ENCODE measurements at places on chromosomes 6 and 20.

GRCh38 chr6:44676826-44677433 lies 289.4 kb downstream of the CDC5L start:
- DNase-seq: no peak

DNA sequence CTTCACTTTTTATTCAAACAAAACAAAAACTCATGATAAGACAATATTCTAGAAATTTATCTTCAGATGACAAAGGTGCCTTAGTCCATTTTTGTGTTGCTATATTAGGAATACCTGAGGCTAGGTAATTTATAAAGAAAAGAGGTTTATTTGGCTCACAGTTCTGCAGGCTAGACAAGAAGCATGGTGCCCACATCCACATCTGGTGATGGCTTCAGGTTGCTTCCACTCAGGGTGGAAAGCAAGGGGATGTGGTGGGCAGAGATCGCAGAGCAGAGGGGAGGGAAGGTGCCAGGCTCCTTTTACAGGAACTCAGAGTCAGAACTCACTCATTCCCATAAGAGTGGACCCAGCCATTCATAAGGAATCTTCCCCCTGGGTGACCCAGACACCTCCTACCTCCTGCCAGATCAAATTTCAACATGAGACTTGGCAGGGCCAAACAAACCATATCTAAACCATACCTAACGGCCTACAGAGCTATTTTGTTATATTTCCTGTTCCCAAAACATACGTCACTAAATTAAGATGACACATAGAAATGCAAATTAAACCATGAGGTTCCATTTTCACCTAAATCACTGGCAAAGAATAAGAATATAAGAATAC lies 26.4 kb downstream of the ABHD12 start:
- no peak for DNase-seq

DNA sequence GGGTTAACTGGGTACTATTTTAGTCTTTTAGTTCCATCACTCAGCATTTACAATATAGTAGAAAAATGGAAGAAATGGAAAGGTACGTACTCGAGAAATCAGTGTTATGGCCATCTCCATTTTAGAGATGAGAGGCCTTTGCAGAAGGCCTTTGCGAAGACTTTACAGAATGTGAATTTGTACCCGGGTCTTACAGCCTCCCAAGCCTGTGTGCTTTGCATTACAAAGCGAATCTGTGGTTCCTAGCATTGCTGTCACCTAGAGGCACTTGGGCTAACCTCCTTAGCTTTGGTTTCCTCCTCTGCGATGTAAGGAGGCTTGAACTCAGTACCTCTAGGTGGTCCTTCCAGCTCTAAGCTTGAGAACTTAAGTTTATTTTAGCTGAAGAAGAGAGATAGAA lies 10.9 kb downstream of the VAPB start:
- no peak for DNase-seq

GRCh38 chr20:10113746-10114145 lies 79.0 kb downstream of the ANKEF1 start:
- DNase-seq: no peak

DNA sequence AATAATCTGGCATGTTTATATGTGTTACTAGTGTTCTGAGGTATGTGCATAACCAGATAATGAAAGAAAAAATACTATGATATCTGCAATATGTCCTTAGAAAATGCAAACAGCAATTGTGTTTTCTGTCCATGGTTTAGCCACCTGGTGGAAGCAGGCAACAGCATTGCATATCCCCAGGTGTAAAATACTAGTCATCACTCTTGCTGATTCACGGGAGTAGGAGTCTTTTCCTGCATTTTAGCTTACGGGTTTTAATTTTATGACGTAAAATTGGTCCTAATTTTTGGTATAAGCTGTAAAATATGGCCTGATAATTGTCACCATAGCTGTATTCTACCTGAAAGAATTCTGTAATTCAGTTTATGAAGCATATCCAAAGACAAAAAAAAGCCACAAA lies 2.5 kb downstream of the RNF182 start:
- DNase-seq: no peak

- no peak for DNase-seq
Measured at GRCh38 chr6:1322696-1323219, 10.9 kb downstream of the FOXQ1 start.

- no peak for DNase-seq
Measured at GRCh38 chr6:41584668-41585205, 38.6 kb downstream of the FOXP4 start.

- DNase-seq: no peak
Measured at GRCh38 chr6:7106215-7106751, 1.5 kb upstream of the RREB1 start.

DNA sequence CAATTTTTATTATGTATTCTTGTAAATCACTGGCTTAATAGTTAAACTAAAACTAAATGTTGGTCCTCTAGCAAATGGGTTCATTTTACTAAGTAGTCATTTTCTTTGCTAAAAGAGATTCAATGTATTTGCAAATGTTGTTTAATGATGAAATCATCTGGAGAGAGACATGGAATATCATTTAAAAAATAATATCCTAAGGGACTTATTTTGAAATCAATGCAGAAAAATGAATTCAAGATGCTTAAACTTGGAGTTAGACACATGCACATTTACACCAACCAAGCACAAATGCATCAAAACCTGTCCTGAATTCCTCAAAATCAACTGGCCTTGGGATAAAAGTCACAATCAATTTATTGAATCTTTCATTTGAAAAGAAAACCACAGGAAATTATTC lies 165.0 kb upstream of the RNF217 start:
- DNase-seq: no peak

GRCh38 chr6:82040405-82041221 lies 206.9 kb downstream of the IBTK start:
- no peak for DNase-seq

GRCh38 chr20:16363506-16364319 lies 209.5 kb downstream of the KIF16B start:
- no peak for DNase-seq

- no peak for DNase-seq
Measured at GRCh38 chr6:16730738-16731477, 30.4 kb downstream of the ATXN1 start.

DNA sequence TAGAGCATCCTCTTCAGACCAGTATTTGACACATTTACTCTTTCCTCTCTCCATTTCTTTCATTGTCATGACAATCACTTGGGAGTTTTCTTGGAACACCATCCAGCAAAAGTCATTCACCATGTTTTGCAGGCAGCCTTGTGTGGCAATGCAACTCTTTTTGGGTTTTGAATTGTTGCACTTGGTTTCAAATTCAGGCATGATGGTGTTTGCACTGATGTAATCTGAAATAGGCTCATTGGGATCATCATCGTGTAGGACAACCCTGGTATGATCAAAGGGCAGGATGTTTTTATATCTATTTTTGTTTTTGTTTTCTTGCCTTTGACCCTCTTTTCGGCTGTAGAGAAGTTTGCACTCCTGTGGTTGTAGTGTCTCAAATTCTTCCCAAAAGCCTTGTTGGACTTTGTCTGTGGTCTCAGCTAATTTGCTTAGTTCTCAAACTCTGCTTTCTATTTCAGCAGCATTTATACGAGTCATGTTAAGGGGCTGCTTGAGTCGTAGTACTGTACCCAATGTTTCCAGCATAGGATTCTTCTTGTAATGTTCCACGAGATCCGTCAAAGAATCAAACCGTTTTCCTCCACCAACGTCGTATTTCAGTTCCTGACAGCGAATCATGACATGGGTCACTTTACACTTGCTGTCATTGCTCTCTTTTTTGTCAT lies 160.8 kb upstream of the TNFAIP3 start:
- no peak for DNase-seq

GRCh38 chr6:13698715-13699114 lies 12.9 kb downstream of the RANBP9 start:
- DNase-seq: no peak

DNA sequence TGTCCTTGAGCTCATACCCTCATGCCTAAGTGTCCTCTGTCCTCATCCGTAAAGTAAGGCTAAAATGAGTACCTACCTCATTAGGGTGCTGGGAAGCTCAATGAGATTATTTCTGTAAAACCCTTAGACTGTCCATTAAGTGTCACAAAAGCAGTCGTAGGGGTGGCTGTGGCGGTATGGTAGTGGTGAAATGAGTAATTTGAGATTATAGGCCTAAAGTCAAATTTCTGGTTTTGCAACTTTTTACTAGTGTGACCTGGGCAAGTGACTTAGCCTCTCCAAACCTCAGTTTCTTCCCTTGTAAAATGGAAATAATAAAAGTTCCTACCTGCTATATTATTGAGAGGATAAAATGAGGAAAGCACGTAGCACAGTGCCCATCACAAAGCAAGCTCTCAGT lies 148.2 kb upstream of the AKAP12 start:
- no peak for DNase-seq

GRCh38 chr20:42430598-42430997 lies 759.1 kb downstream of the PTPRT start:
- no peak for DNase-seq

GRCh38 chr20:56706867-56707360 lies 77.8 kb downstream of the TFAP2C start:
- no peak for DNase-seq

- DNase-seq: no peak
Measured at GRCh38 chr6:53095716-53096115, 30.5 kb downstream of the FBXO9 start.

DNA sequence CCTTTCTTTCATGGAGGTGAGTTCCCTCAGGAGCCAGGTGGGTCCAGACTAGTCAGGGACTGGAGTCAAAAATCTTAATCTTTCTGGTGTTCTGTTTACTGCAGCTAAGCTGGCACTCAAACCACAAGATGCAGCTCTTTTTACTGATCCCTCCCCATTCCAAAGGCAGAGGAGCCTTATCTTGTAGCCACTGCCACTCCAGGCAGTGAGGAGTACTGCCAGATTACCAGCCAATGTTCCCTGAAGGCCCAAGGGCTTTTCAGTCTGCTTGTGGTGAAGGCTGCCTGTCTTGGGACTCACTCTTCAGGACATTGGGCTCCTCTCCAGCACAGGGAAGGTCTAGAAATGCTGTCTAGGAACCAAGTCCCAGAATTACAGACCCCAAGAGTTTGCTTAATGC lies 490.4 kb upstream of the ADGRB3 start:
- DNase-seq: no peak

DNA sequence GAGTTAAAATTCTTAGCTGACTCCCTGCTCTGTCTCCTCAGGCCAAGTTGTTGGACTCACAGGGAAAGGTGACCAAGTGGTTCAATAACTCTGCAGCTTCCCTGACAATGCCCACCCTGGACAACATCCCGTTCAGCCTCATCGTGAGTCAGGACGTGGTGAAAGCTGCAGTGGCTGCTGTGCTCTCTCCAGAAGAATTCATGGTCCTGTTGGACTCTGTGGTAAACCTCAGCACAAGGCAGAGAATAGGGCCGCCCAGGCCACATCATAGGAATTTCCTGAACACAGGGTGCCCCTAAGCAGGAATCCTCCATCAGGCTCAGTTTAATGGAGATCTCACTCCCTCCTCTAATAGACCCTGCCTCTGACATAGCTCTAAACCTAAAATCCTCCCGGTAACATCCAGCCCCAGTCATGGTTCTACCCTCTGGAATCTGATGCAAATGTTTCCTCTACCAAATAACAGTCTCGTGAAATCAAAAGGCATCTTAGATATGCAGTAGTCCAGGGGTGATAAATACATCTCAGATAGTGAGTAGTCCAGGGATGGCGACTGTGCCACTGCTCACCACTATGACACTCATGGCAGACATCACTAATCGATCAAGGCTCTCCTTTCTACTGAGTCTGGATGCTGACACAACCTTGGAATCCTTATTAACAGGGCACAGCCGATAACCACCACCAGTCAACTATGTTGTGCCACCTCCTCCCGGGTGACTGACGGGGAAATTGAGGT lies 18.3 kb downstream of the BPIFB1 start:
- no peak for DNase-seq

GRCh38 chr6:37971711-37972390 lies 152.3 kb downstream of the ZFAND3 start:
- DNase-seq: no peak

GRCh38 chr6:108263371-108263770 lies 2.5 kb upstream of the SNX3 start:
- no peak for DNase-seq

GRCh38 chr6:68758559-68758958 lies 123.5 kb downstream of the ADGRB3 start:
- DNase-seq: no peak

DNA sequence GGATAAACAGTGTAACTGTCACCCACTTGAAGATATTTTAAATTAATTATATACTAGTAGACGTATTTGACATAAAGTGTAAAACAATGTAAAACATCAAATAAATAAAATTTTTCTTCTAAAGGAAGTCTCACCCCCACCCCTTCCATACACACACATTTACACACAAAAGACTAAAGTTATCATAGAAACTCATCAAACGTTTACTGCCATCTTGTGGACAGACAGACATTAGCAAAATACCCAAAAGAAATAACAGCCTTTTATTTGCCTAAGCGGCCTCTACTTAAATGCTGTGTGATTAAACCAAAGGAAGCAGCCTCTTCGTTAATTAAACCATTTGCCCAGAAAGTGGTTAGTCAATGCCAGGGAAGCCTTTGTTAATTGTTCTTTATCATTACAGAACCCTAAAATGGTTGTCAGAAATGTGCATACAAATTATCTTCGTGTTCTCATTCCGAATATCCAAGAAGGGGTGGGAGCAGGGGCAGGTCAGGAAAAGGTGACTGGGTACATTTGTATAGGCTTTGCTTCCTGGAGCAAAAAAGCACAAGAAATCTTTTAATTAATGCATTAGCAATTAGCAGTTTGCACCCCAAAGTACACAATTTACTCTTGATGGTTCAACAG lies 176.2 kb upstream of the SASH1 start:
- no peak for DNase-seq

DNA sequence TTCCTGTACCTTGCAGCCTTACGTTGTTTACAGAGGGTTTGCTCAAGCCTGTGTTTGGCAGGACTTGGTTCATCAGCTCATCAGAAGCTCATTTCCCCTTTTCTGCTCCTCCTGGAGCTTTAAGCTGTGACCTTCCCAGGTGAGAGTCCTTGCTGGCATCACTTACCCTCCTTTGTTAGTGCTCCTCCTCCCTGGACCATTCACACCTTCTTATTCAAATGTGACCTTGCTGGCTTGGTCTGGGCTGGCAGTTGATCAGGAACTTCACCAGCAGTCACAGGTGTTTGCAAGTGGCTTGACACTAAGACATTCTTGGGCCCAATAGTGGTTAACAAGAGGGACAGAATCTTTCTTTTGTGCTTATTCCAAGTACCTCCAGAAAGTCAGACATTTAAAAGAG lies 148.8 kb downstream of the C6orf58 start:
- no peak for DNase-seq

All from omental fat pad (tissue), 4 donors.